Activated T-helper 1 cell treated with anti-CD3 and anti-CD28 coated beads, Interleukin-12 subunit alpha, Interleukin-12 subunit beta, Interleukin-2, Interleukin-4 antibody, amounts not matched to agents 30 ng/mL and 10 ng/mL and 1 ng/mL, durations not matched to agents 14 hours and 24 hours and 36 hours (primary cell): ENCODE measurements at places on chromosomes 2 and 18. TPM values are rescaled to one million over a fixed set of nuclear protein-coding genes. Genes with fewer than 3 reads are reported as not detected.

- no peak for DNase-seq
- no peak overlapping the region for H3K27ac ChIP-seq
- H3K27me3 ChIP-seq = no peaks in the 10 kb centered on the region
- H3K4me1 ChIP-seq = no peaks in the 10 kb centered on the region
- H3K4me3 ChIP-seq = no peak overlapping the region
Measured at GRCh38 chr18:52636536-52636935, 296.5 kb downstream of the DCC start.

DNA sequence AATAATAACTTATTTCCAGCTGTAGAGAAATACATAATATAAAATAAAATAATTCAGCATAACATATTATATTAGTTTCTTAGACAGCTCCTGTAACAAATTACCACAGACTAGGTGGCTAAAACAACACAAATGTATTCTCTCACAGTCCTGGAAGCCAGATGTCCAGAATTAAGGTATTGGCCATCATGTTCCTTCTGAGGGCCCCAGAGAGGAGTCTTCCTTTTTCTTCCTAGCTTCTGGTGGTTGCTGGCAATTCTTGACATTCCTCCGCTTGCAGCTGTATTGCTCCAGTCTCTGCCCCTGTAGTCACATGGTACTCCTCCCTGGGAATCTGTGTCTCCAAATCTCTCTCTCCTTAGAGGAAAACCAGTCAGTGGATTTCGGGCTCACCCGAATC, 146.8 kb downstream of the RBM43 start:
- no peaks in the 10 kb centered on the region for H3K27me3 ChIP-seq
- no peaks in the 10 kb centered on the region for H3K4me1 ChIP-seq
- no peaks in the 10 kb centered on the region for H3K36me3 ChIP-seq
- H3K4me3 ChIP-seq = no peak overlapping the region

DNA sequence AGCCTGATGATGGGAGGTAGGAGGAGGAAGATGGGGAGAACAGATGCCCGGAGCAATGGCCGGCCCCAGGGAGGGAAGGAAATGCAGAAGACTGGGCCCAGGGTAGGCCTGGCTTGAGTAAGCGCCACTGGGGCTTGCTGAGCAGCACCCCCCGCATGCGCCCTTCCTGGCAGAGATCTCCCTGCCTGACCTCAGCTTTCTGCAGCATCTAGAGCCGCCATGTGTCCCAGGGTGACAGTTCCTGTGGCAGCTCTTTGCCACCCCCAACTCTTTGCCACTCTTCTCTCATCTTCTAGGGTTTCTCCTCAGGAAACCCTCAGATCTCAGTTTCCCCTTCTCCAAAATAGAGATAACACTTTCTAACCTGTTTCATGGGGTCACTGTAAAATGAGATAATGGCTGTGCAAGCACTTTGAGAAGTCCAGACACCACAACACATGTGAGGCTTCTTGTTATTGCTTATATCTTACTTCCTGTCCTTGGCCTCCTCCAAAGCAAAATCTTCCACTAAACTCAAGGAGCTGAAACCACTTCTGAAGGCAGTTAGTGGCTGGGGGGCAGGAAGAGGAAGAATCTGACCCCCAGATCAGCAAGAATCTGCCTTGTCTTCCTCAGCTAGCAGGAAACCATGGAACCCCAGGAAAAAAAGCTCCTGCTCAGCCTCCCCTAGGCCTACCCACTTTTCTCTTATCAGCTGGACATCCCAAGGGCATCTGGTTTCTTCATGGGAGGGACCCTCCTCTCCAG, 64.9 kb downstream of the EPAS1 start:
- DNase-seq = no peak
- no peak overlapping the region for H3K4me3 ChIP-seq
- H3K27ac ChIP-seq = no peak overlapping the region
- H3K27me3 ChIP-seq = no peaks in the 10 kb centered on the region
- peaks cover 53% of the 10 kb centered on the region for H3K4me1 ChIP-seq

GRCh38 chr2:201937343-201937742, 96.3 kb upstream of the FZD7 start:
- H3K36me3 ChIP-seq = no peaks in the 10 kb centered on the region
- H3K4me3 ChIP-seq = no peak overlapping the region
- DNase-seq = no peak
- peaks cover 5% of the 10 kb centered on the region for H3K27me3 ChIP-seq
- H3K27ac ChIP-seq = no peak overlapping the region
- H3K4me1 ChIP-seq = no peaks in the 10 kb centered on the region

- H3K4me1 ChIP-seq = no peaks in the 10 kb centered on the region
- H3K4me3 ChIP-seq = no peak overlapping the region
- H3K27me3 ChIP-seq = peaks cover 6% of the 10 kb centered on the region
- H3K27ac ChIP-seq = no peak overlapping the region
- no peaks in the 10 kb centered on the region for H3K36me3 ChIP-seq
Measured at GRCh38 chr18:615092-615521, 18.3 kb downstream of the CLUL1 start.

- H3K4me1 ChIP-seq = peaks cover 12% of the 10 kb centered on the region
- peak overlapping the region; percentile 54 for H3K27ac ChIP-seq
- H3K27me3 ChIP-seq = peaks cover 7% of the 10 kb centered on the region
- no peaks in the 10 kb centered on the region for H3K36me3 ChIP-seq
- H3K4me3 ChIP-seq = peak overlapping the region; percentile 91
Measured at GRCh38 chr2:71226096-71226964, 573 bp downstream of the PAIP2B start.

DNA sequence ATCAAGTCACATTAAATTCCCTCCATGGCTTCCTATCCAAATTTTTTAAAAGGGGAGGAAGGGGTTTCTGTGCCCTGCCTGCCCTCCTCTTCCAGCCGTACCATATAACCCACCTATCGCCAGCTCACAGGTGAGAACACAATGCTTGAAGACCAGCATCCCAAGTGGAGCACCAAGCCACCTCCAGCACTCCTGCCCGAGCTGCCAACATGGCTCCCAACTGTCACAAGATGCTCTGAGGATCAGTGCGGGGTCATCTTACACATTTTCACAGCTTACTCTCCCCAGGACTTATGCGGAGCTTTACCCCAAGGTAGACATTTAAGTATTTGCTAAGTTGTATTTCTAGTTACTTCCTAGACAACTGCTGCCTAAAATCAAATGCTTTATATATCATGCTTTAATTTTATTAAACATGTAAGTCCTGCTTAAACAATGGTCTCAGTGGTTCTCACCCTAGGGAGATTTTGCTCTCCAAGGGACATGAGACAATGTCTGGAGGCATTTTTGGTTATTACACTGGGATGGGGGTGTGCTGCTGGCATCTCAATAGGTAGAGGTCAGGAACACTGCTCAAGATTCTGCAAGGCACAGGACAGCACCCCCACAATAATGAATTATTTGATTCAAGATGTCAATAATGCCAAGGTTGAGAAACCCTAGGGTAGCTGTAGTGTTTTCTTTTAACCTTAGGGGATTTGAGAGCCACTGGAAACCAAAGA, 45.8 kb downstream of the SF3B1 start:
- H3K27me3 ChIP-seq = peaks cover 1% of the 10 kb centered on the region
- no peak for DNase-seq
- no peak overlapping the region for H3K27ac ChIP-seq
- H3K4me3 ChIP-seq = no peak overlapping the region

GRCh38 chr2:236517251-236518031, 52.2 kb upstream of the ACKR3 start:
- H3K4me1 ChIP-seq = no peaks in the 10 kb centered on the region
- H3K4me3 ChIP-seq = no peak overlapping the region
- H3K36me3 ChIP-seq = no peaks in the 10 kb centered on the region
- H3K27me3 ChIP-seq = peaks cover 27% of the 10 kb centered on the region
- no peak for DNase-seq
- H3K27ac ChIP-seq = no peak overlapping the region

DNA sequence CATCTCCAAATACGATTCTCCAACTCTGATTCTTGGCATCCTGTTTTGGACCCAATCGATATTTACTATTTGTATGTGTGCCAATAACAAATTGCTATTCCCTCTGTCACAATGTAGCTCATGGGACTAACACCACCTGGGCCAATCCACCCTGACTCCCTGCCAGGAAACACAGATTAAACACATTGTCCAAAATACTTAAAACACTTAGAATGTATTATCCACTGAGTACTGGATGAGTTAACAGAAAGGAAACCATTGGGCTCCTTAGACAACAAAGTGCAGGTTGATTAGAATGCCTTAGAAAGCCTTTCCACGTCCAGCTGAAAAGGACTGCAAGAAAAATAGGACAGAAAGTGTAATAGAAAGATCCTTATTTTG, 79.4 kb upstream of the ARHGAP28 start:
- no peak for DNase-seq
- no peak overlapping the region for H3K27ac ChIP-seq
- H3K4me3 ChIP-seq = no peak overlapping the region
- no peaks in the 10 kb centered on the region for H3K36me3 ChIP-seq
- no peaks in the 10 kb centered on the region for H3K27me3 ChIP-seq
- H3K4me1 ChIP-seq = no peaks in the 10 kb centered on the region

DNA sequence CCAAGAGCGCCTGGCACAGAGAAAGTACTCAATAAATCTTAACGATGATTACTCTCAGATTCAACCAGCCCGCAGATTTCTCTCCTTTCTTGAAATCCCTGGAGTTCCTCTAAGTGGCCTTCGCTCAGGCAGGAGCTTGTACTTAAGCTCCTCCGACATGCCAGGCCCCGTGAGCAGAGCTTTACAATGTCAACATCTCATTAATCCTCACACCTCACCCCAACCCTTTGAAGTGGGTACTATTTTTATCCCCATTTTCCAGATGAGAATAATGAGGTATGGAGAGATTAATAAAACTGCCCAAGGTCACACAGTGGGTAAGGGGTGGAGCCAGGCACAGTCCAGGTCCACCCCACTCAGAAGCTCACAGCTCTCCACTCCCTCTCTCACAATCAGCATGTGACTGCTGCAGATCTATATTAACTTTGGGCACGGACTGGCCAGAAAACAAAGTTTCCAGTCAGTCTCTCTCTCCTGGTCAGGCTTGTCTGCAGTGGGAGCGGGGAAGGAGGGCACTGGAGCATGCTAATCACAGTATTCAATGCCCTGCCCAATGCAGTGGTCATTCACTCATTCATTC, 18.0 kb downstream of the DNMT3A start:
- H3K27ac ChIP-seq = peak overlapping the region; percentile 94
- H3K4me3 ChIP-seq = no peak overlapping the region
- H3K36me3 ChIP-seq = peaks cover 56% of the 10 kb centered on the region
- no peak for DNase-seq

DNA sequence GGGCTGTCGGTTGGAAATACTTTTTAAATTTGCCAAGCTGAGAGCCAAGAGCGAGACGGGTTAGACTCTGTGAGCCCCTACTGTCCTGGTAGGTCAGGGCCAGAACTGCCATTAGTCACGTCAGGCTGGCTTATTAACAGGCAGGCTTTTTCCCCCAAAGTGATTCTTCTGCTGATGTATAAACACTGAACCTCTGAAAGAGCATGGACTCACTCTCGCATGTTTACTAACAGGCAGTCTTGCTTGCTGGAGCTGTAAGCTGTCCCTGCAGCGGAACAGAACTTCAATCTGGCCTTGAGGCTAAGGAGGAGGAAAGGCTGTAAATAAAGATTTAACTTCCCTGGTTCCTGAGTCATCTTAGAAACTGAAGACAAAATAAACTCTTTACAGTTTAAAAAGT, 288.4 kb downstream of the PIEZO2 start:
- no peaks in the 10 kb centered on the region for H3K4me1 ChIP-seq
- H3K27me3 ChIP-seq = peaks cover 3% of the 10 kb centered on the region
- H3K4me3 ChIP-seq = no peak overlapping the region
- H3K27ac ChIP-seq = no peak overlapping the region
- no peak for DNase-seq

DNA sequence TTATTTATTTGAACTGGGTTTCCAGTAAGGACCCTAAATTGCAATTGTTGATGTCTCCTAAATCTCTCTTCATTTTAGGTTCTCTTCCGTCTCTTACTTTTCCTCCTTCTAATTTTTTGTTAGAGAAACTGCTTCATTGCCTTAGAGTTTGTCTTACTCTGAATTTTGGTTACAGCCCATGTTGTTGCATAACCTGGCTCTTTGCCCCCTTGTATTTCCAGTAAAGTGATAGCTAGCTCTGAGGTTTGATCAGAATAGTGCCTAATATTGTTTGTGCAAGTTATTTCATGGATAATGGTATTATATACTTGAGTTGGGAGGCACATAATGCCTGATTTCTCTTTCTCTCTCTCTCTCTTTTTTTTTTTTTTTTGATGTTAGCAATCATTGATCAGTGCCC, 71.8 kb downstream of the MGAT5 start:
- no peak overlapping the region for H3K4me3 ChIP-seq
- peaks cover 12% of the 10 kb centered on the region for H3K36me3 ChIP-seq
- no peaks in the 10 kb centered on the region for H3K27me3 ChIP-seq
- DNase-seq = no peak

DNA sequence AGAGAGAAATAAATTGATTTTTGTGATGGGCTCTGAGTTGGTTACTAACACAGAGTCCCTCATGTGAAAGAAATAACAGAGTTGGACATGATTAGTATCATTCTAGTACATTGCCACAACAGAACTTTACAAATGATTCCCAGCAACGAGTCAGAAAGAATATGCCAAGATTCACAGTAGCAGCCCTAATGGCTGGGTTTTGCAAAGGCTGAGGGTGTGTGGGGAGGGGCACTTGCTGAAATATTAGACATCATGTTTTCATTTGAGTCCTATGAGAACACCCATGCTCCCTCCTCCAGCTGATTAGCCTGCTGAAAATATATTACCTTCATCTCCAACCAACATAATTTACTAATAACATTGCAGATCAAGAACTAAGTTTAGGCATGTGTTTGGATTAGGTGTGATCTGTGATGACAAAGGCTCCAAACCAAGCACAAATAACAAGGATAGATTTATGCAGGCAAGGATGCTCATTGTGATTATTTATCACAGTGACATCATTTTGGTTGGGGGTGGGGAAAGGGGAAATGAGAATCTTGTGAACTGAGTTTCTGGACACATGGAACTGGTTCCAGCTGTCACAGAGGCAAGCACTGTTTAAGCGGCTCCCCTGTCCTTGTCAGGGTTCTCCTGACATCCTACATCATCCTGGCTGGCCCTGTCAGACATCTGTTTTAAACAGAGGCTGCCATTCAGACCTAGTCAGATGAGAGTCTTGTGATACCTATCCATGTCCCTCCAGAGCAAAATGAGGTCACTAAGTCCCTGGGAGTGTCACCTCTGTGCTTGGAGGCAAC, 205.8 kb upstream of the NCKAP5 start:
- H3K36me3 ChIP-seq = no peaks in the 10 kb centered on the region
- H3K4me1 ChIP-seq = no peaks in the 10 kb centered on the region
- no peak overlapping the region for H3K4me3 ChIP-seq
- H3K27me3 ChIP-seq = no peaks in the 10 kb centered on the region
- no peak overlapping the region for H3K27ac ChIP-seq

Gene GAREM2
- 6.1 and 7.4 TPM in 2 replicates for total RNA-seq

Gene FBXO48
- 1.3 and 1.4 TPM in 2 replicates for total RNA-seq

Gene FAM237A
- not detected in 2 replicates for total RNA-seq

Gene GALR1
- total RNA-seq = not detected in 2 replicates

Gene GKN1
- total RNA-seq = not detected in 2 replicates

Gene POTEC
- total RNA-seq = not detected in 2 replicates

Gene PPP1R1C
- not detected in 2 replicates for total RNA-seq

Gene MAPK4
- total RNA-seq = not detected in 2 replicates

Gene USP37
- 43.5 and 50.4 TPM in 2 replicates for total RNA-seq

Gene TEKT4
- total RNA-seq = 0.27 and 0.29 TPM in 2 replicates
